Activated T-helper 1 cell treated with Interleukin-2 at 50 U/mL for 16 hours (primary cell): ENCODE measurements at places on chromosomes 2 and 18.

DNA sequence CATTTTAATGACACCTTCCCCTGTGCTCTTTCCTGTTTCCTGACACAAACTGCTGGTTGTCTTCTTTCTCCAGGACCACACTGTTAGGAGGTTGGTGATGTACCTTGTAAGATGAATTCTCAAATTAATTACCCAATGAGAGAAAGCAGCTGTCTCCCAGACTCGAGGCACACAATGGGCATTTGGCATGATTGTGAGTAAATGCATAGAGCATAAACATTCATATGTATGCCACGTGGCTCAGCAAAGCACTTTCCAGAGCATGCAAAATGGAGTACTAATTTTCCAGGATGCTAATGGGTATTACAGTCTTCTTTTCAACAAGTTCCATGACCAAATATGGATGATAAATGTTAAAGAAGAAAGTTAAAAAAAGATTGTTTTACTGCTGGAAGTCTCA, 235.2 kb upstream of the KLHL29 start:
- no peak for DNase-seq

GRCh38 chr18:22339913-22340312, 77.8 kb downstream of the CTAGE1 start:
- DNase-seq = no peak

- DNase-seq = no peak
Measured at GRCh38 chr2:98713332-98714015, 17.5 kb downstream of the MGAT4A start.

DNA sequence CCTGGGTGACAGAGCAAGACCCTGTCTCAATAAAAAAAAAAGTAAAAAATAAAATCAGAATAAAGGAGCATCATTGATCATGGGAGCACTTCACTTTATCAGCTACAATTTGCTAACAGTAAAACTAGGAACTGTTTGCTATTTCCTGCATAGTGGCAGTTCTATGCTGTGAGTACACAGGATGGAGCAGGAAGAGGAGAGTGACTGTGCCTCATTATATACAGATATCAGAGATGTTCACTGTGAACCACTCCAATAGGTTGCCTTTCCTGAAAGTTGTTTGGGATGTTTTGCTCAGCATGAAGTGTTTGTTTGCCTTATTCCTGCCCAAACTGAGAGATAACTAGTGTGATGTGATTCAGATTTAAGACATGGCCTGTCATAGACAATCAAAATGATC, 151.4 kb upstream of the EPAS1 start:
- DNase-seq = no peak

DNA sequence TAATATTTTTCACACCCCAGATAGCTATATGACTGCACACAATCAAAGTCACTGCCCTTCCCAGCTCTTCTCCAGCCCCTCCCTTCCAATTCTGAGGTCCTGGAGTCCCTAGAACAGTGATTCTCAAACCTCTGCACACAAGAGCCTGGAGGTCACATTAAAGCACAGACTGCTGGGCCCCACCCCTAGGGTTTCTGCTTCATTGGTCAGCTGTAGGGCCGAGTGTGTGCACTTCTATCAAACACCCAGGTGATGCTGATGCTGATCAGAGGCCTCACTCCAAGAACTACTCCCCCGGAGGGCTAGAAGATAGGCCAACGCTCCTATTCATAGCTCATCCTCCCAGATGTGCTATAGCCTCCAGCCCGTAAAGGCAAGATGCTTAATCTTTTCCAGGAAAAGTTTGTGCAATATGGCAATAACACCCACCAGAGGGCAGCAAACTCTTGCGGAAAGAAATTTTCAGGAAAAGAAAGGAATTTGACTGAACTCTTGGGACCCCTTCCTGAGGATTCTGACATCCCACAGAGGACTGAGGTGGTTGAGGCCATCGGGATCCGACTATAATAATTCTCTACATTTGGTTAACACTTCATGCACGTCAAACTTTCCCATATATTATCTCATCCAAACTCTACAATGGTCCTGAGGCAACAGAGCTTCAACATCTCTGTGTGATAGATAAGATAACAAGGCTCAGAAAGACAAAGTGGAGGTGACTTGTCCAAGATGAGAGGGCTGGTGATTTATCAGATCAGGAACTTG, 194.2 kb upstream of the PKDCC start:
- DNase-seq = no peak

- no peak for DNase-seq
Measured at GRCh38 chr2:97991081-97991856, 4.5 kb downstream of the TMEM131 start.

DNA sequence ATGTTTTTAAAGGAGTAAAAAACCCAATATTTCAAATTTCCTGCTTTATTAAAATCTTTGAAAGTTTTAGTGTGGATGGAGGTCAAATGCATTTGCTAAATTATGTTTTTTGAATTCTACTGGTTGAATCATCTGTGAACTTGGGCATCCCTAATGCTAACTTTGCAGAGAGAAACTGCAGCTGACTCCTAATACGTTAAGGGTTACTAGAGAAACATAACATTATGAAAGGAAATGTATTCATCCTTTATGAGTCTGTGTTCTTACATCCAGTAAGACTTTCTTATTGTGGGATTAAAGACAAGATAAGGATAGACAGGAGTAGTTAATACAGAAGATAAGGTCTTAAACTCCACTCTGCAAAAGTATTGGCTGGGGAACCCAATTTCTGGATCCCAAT, 140.6 kb downstream of the FAM124B start:
- no peak for DNase-seq

DNA sequence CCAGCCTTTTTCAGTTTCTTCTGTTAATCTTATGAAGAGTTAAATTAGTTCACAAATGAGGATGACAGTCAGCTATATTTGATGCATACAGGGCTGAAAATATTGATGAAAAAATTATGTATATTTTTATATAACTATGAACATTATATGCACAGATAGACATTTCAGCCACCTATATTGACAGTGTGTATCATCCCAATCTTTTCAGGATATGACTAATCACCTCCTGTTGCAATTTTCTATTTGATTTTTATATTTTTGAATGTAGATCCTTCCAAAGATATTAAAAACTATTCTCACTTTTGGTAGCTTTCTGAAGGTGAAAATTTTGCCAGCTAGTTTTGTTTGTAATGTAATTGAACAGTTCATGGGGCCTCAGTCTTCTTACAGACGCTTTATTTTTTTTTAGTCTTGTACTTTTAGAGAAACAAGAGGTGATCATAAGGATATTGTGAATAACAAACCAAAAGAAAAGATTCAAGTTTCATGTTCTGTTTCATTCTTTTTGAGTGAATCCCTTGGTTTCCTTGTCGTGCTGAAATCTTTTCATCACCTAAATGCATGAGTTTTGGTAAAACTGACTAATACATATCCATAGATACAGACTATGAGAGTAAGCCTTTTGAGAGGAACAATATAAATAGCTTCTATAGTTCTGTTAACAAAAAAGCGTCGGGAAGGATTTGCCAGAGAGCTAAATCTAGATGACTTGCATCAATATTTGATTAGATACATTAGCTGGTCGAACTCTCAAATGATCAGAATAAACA, 123.1 kb downstream of the ARHGAP15 start:
- no peak for DNase-seq

GRCh38 chr18:72623444-72623843, 79.3 kb upstream of the CBLN2 start:
- DNase-seq = no peak

- no peak for DNase-seq
Measured at GRCh38 chr2:27712522-27712921, 48.8 kb downstream of the SLC4A1AP start.

- no peak for DNase-seq
Measured at GRCh38 chr2:3492951-3493614, 26.2 kb downstream of the ADI1 start.

- no peak for DNase-seq
Measured at GRCh38 chr2:235398321-235398720, 95.5 kb upstream of the AGAP1 start.

DNA sequence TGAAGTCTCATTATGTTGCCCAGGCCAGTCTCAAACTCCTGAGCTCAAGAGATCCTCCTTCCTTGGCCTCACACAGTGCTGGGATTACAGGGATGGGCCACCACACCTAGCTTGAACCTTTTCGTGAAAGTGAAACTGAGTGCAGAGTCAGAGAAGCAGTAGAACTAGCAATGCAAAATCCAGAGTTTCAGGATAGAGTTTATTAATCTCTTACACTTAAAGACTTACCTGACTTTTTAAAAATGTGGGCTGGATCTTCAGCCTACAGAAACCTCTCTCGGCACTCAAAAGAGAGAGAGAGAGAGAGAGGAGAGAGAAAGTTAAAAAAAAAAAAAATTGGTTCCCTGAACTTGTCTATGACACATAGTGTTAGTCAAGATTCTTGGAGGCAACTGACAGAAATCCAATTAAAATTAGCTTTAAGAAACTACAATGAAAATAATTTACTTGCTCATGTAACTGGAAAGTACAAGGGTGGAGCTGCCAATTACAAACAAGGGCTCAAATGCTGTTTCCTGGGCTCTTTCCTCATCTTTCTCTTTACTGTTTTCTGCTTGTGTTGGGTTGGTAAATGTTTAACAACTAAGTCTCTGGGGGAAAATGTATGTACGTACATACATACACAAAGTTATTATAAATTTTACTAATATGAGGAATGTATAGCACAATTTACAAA, 98.1 kb upstream of the CERS6 start:
- no peak for DNase-seq

GRCh38 chr2:8285081-8285480, 396.8 kb upstream of the ID2 start:
- no peak for DNase-seq

DNA sequence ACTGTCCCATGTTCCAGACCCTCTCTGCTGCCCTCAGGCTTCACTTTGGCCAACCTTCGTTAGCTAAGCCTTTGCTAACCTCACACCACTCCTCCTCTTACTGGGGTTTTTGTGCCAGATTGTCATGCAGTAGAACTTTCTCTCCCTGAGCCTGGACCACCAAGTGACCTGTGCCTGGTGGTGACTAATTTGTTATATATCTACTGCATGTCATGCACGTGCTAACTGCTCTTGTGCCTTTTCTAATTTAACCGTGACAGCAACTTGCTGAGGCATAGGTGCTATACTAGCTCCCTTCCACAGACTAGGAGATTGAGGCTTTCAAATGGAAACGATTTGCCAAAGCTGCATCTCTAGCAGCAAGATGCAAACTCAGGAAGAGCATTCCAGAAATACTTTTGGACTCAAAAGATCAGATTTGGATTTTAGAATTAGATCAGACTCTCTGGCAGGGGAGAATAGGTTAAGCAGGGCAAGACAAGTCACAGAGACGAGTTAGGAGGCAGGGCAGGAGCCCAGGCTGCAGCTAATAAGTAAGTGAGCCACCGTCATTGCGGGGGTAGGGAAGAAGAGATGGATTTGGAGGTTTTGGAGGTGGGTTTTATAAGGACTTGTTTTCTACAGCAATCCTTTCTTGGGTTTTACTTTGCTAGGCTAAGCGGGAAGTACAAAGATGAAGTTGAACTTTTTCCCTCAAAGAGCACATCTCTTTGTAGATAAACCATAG, 1.8 kb downstream of the PPP1R7 start:
- no peak for DNase-seq

DNA sequence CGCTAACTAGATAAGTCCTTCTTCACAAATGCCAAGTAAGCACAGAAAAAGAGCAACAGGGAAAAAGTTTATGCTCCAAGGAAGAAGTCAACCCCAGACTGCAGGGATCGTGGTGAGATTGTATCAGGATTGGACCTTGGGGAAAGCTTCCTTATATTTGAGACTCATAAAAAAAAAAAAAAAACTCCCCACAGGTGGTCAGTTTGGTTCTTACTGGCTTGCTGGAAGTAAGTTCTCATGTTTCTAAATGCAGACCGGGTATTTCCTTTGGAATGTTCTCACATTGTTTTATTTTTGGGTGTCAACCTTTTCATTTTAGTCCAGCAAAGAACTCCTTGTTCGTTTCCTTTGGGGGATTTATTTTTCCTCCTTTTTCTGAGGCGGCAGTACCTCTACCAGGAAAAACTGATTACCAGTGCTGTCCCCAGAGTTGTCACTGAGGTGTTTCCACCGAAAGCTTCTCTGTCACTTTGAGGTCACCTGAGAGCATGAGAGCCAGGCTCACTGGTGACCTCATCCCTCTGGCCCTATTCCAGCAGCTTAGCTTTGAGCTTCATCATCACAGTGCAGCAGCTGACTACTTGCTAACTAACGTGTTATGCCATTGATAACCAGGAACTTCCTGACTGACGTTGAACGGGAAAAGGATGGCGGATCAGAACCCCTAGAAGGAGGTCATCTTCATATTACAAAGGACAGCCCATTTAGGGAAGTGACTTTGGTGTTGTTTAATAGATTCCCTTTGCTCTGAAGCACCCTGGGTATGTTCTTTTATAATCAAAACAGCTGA, 16.8 kb upstream of the ATP8B1 start:
- no peak for DNase-seq

DNA sequence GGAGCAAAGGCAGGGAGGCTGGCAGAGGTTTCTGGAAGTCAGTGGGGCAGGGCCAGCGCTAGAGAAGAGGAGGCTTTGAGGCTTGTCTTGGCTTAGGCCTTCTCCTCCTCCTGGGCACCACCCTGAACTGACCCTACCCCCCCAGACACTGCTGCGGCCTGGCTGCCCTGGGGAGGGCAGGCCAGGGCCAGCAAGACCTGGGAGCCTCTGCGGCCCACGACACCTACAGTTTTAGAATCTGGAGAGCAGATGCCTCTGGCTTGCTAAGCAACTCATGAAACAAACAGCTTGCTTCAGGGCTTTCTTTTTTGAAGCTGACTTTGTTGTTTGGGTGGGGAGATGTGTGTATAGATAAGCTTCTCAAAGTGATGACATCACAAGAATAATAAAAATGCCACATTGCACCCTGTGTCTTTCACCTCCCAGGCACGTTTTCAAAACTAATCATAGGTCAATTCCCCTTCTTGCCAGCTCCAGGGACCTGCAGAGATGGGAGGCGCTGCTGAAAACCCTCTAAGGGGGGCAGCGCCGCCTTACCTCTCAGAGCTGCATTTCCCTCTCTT, 46.2 kb upstream of the SMAD7 start:
- no peak for DNase-seq

- no peak for DNase-seq
Measured at GRCh38 chr2:237547841-237548416, 18.4 kb upstream of the PRLH start.

DNA sequence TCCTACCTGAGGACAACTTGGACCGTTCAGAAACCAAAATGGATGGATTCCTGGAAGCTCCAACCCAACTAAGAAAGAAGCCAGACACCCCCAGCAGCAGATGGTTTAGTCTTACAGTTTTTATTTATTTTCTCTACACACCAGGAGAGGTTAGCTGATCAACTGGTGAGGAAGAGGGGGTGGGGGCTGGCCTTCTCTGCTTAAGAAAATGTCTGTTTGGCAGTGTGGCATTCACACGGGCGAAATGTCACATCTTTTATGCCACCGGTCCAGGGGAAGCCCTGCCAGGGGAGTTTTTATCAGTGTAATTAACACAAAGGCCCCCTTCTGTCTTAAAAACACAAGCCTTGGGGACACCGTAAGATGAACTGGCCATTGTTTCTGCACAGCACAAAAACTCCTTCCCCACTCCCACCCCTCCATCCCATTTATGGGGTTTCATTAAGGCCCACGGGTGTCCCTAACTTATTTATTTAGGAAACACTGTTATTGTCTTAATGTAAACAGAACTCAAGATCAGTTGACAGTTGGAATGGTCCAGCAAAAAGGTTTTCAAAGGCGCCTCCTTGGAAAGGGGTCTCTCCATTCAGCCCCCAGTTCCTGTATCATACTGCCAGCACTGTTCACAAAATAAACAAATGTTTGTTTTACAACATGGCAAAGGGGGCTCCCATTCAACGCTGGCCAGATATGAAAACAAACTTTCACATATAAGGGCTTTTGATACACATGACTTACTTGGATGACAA, 217.0 kb downstream of the C1D start:
- no peak for DNase-seq
